ENCODE measurements at places on chromosomes 5 and 9.

- no peak for DNase-seq
Observed at GRCh38 chr5:136729901-136730355, 364.6 kb upstream of the TRPC7 start.

DNA sequence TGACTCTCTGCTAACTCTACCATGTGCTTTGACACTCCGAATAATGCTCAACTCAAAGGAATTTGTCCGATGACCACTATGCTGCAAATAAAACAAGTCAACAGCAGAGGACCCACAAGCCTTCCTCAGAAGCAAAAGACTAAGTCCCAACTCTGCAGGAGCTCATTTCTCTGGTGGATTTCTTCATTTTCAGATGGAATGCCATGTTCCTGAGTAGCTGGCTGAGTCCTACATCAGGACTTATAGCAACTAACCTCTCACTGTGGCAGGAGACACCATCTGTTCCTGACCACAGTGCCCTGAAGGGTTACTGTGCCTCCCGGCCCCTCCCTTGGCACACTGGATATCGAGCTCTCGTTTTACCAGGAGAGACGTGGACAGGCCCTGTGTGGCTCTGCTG is 20.8 kb downstream of the LHFPL2 start:
- DNase-seq, result no peak

- no peak for DNase-seq
Observed at GRCh38 chr9:134411440-134412297, 85.4 kb downstream of the RXRA start.

DNA sequence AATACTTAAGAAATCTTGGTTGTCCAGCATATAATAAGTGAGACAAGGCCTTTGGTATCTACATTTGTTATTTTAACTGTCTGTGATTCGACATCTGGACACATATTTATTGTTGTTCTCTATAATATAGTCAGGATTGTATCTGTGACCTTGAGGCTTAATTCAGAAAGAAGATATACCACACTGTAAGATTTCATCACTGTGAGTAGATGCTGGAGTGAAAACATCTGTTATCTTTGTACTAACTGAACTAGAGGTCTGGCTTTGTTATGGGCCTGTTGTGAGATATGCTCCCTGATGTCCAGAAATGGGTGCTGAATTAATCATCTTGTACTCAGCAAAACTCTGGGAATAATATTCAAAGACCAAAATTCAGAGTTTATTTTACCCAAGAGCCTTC is 148.5 kb downstream of the ISOC1 start:
- no peak for DNase-seq

GRCh38 chr9:72041775-72042194 is 18.6 kb downstream of the C9orf57 start:
- DNase-seq, result peak; percentile 24

- no peak for DNase-seq
Observed at GRCh38 chr5:151378616-151379015, 31.3 kb upstream of the SLC36A2 start.

- DNase-seq, result no peak
Observed at GRCh38 chr9:98961513-98962180, 17.9 kb downstream of the COL15A1 start.

GRCh38 chr5:93079046-93079445 is 502.0 kb downstream of the NR2F1-AS1 start:
- no peak for DNase-seq

DNA sequence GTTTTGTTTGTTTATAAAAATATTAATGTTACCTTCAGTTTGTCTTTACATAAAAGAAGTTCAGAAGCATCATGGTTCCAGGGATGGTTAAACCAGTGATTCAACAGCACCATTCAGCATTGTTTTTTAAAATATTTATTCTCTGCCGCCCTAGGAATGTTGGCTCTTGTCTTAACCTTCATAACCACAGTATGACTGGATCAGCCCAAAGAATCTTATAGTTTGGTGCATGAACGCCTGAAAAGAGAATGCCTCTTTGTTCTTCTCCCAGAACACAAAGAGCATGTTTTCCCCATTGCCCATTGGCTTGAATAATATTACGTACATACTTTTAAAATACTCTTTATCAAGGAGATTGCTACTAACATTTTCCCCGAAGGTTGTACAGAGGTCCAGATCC is 413.4 kb downstream of the ANXA1 start:
- DNase-seq, result no peak

DNA sequence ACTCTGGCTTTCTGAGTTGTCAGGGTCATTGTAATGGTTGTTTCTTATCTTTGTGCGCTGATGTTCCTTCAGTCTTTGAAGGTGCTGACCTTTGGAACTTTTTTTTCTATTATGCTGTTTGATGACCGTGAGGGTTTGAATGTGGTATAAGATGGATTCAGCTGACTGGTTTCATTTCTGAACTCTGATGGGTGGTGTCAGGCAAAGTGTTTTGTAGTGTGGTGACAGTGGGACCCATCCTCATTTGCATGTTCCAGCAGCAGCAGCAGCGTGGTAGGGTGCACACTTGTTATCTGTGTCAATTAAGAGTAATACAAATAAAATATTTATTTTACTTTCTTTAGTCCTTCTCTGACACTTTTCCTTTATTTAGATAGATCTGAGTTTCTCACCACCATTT is 227.7 kb upstream of the PRR16 start:
- DNase-seq, result no peak

DNA sequence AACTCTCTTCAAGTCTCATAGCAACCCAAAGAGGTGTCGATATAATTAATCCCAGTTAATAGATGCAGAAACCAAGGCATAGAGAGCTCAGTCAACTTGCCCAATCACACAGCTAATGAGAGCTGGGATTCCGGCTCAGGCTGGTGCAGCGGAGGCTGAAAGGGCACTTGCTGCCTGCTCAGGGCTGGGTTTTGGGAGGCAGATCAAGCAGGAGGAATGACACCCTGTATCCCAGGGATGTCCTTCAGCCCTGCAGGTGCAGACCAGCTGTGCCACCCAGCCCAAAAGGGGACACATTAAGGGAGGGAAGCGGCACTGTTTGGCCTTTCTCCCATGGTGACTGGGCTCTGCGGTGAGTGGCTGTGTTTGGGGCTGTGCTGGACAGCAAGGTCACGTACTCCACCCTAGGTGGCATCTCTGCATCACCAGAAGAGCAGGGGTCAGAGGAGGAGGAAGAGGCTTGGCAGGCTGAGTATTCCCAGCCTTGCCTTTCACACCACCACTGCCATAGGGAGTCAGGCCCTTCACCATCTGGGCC is 124.1 kb downstream of the MVB12B start:
- no peak for DNase-seq

GRCh38 chr9:21385131-21385670 is at the start of gene IFNA2:
Gene IFNA2, minus strand, starts transcription at chr9:21385398. Its CDS starts 69 bp downstream, at chr9:21385329.
- peak; percentile 59 for DNase-seq

GRCh38 chr5:54608423-54609085 is 91.0 kb downstream of the SNX18 start:
- peak; percentile 86 for DNase-seq

Data from inflammatory macrophage treated with lipopolysaccharide for 4 hours (primary cell).